NAMALWA (cell line): ENCODE measurements at places on chromosomes 11 and 22.
A peak's percentile ranks its signal among the peaks of the same experiment; 100 is the strongest.

- peak; percentile 13 for DNase-seq
Measured at GRCh38 chr11:19345848-19346681, 105.3 kb upstream of the E2F8 start.

GRCh38 chr11:67372993-67373647, at the start of gene CLCF1:
CLCF1 (minus strand) TSS chr11:67373598; CDS start chr11:67373539, 59 bp downstream.
- DNase-seq, result peak; percentile 57

GRCh38 chr22:19466848-19467752, 11.9 kb downstream of the UFD1 start:
- no peak for DNase-seq

DNA sequence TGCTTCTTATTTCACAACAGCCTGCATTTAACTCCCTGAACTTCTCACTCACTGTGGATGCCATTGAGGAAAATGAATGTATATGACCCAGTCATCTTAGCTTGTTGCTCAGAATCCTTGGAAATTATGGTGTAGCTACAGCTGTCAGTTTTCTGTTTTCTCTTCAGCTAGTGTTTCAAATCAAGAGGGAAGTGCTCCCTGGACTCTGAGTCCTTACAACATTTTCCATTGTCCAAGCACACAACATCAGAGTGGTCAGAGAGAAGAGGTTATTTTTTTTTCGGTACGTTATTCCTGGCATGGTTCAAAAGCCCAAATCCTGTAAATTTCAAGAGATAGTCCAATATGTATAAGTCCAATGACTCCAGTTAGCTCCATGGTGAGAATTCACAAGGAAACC, 23.6 kb downstream of the MS4A6A start:
- DNase-seq, result no peak

DNA sequence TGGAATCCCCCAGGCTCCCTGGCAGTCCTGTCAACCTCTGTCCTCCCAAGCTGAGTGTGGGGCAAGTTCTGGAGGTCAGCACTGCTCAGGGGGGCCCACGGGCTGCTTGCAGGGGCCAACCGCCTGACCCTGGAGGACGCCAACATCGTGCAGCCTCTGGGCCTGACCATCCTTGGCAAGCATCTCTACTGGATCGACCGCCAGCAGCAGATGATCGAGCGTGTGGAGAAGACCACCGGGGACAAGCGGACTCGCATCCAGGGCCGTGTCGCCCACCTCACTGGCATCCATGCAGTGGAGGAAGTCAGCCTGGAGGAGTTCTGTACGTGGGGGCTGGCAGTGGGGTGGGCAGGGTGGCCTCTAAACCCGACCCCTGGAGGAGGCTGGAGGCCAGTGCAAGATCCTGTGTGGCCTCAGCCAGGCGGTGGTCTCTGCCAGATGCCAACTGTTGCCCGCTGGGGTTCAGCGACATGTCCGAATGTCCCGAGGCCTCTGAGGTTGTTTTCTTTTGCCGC, 34.6 kb upstream of the PPP6R3 start:
- DNase-seq, result no peak

DNA sequence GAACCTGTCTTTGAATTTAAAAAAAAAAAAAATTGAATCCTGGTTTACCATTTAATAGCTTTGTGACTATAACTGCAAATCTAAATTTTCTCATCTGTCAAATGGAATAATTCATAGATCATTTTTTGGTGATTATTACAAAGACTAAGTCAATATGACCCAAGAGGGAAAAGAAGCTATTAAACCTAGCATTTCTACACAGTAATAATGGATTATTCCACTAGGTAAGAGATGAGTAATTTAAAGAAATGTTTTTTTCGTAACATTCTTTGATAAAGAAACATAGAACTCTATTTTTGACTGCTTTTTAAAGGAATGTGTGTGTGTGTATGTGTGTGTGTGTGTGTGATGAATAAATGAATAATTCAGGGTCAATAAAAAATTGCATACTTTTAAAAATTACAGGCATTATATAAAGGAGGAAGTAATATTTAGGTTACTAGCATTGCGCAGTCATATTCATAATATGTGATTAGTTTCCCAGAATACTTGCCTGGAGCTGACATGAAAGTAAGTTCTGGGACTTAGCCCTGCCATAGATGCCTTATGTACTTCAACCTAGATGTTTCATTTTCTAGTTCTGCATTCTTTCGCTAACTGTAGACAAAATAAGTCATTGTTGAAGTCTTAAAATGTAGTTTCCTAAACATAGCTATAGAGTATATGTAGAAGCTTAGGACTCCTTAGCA, 72.9 kb downstream of the TMEM135 start:
- no peak for DNase-seq

DNA sequence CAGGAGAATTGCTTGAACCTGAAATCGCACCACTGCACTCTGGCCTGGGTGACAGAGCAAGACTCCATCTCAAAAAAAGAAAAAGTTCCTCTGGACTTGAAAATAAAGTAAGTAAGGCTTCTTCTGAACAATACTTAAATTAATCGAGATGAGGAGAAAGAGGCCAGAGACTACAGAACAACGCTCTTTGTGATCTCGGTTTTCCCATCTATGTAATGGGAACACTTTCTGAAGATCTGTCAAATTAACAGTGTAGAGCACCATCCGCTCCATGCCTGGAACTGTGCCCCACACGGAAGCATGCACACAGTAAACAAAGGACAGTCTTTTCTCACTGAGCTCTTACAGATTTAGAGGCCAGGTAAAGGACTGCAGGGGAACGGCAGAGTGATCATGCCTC, 9.1 kb downstream of the AP1B1 start:
- DNase-seq, result no peak

GRCh38 chr22:46158283-46158682, 8.0 kb downstream of the PPARA start:
- DNase-seq, result no peak

DNA sequence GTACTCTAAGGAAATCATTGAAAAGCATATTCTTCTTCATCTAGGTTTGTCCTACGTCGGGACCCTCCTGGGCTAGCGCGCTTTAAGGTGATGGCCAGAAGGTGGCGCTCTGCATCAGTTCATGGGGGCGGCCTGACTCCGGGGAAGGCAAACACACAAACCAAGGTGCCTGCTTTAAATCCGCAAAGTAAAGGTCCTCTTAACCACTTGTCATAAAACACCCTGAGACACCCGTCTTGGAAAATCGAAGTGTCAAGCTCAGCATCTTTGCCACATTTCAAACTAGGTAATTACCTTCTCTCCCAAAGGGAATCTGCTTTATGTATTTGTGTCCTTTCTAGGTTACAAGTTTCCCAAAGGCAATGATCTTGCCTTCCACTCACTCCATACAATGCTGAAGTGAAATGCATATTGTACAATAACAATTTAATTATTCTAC, 33.9 kb downstream of the LMO2 start:
- peak; percentile 83 for DNase-seq

GRCh38 chr11:71979094-71979493, 19.6 kb upstream of the IL18BP start:
- no peak for DNase-seq

DNA sequence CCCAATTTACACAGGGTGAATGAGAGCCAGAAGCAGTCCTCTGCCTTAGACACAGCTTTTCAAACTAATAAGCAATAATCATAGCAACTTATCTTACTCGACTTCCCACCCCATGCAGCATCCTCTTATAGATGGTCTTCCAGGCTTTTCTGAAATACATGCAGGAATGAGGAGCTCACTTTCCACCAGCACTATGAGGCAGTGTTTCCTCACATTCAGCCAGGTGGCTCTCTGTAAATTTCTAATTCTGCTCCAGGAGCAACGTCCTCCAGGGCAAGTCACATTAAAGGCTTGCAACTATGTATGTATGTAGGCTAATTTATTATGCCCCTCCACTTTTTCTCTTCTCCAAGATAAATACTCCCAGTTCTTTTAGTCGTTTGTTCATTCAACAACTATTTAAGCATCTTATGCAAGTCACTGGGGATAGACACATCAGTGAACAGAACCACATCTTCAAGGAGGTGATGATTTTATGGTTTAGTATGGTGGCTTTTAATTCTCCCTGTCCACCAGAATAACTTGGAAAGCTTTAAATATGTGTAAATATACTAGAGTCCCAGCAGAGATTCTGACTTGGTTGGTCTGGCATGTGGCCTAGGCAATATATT, 59.9 kb downstream of the PAK1 start:
- DNase-seq, result no peak

DNA sequence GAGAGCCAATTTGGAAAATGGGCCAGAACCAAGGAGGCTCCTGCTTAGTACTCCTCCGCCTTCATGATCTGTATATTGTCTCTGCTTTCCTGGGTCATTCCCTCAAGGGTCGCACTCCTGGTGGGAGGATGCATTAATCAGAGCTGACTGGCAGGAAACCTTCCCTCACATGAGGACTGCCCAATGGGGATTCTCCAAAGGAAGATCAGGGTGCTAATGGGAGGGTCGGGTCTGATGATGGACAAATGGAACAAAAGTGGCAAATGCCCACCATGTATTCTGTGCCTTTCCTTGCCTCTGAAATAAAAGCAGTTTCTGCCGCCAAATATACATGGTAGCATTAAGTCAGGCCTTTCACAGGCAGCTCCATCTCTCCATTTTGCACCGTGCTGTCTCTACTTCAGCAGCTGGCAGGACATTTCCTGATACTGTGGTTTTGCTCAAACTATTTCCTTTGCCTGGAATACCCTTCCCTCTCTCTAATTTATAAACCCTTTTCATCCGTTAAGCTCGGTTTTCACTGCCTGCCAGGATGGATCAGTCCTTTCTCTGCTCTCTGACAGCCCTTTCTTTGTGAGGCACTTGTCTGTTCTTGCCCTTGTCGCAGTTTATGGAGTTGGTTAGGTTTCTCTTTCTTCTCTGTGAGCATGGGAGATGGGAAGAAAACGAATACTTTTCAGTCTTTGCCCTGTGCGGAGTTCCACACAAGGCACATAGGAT, 13.5 kb downstream of the SREBF2 start:
- DNase-seq, result no peak

- peak; percentile 45 for DNase-seq
Measured at GRCh38 chr11:31236143-31236542, 133.4 kb downstream of the DCDC1 start.

DNA sequence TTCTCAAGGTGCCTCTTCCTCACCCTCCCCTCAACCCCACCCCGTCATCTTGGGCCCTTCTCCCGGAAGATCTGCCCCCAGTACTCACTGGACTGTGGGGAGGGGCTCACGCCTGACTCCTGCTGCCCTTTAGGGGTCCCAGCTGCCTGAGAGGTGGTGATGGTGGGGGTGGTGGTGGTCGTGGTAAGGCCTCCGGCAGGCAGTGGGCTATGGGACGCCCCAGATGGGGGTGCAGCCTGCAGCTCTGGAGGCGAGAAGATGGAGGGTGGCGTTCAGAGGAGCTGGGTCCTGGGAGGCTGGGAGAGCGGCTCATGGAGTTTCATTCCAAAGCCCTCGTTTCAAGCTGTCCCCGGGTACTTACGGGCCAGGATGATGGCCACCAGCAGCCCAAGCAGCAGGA, 820 bp downstream of the MFRP start:
- DNase-seq, result no peak

DNA sequence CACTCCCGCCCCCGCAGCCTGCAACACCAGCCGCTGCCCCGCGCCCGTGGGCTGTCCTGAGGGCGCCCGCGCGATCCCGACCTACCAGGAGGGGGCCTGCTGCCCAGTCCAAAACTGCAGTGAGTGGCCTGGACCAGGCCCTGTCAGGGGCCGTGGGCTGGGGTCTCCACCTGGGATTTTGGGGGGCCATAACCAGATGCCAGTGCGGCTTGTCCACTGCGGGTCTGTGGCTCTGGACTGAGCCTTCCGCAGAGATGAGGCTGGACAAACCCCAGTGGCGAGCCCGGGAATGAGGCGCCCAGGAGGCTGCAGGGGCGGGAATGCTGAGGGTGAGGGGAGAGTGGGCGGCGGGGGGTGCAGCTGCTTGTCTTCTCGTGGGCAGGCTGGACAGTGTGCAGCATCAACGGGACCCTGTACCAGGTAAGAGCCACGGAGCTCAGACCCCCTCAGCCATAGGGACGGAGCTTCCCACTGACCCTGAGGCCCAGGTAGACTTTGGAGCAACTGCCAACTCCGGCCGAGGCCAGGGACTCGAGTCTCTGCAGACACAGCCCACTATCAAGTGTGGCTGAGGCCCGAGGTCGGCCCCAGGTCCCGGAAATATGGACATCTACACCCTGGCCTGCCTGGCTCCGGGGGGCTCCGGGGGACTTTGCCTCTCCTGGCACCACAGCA, 24.8 kb upstream of the MUC5B start:
- DNase-seq, result no peak

GRCh38 chr11:128453444-128454336, 133.7 kb downstream of the ETS1 start:
- no peak for DNase-seq

DNA sequence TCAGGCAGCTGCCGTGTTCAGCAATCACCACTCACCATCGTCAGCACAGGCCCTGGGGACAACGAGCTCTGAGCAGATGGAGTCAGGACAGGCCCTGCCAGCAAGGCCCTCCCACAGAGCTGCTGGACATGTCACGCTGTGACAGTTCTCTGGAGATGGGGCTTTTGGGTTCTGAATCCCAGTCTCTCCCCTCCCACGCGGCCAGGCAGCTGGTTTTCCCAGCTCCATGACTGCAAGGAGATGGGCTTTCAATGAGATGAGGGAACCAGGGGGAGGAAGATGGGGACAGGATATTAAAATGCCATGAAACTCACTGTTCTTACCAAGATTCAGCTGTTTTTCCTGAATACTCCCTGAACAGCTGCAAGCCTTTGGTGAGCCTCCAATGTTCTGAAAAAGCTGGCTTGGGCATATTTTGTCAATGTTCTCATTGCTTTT, 305.9 kb downstream of the BRD1 start:
- DNase-seq, result no peak

GRCh38 chr11:76397383-76397782, 16.3 kb downstream of the GVQW3 start:
- no peak for DNase-seq

DNA sequence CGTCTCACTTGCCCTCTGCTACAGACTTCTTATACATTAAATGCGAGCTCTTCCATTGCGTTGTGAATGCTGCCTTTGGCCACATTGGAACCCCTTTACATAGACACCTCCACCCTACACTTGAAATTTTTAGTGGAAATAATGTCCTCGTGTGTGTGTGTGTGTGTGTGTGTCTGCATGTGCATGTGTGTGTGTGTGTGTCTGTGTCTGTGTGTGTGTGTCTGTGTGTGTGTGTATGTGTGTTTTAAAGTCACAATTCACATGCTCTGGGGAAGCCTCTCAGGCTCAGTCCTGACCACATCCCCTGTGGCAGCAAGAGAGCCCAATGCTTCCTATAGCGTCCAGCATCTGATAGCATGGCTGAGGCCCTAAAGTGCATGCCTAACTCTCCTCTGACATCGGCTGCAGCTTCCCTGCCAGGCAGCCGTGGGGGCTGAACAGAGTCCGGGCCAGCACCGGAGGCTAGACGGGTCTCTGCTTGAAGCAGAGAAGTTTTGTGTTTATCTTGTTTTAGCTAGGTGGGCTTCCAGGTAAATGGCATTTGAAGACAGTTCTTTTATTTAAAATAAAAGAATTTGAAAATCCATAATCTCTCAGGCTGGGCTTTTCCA, 64.5 kb upstream of the EMID1 start:
- DNase-seq, result no peak

DNA sequence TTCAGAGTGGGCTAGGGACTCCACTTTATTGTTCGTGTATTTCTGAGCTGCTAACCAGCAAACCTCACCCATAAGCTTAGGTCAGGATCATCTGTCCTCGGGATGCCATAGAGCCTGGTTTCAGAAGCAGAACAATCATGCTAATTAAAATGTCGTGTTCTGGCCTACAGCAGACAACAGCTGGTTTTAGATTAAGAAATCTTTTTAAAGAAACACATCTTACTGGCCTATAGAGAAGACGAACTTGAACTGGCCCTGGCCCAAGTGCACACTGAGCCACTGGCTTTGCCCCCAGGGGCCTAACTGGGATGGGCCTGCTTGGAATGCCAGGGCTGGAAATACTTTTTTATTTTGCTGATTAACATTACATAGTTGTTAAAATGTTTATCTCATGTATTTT, 63.2 kb downstream of the ALX4 start:
- no peak for DNase-seq

- no peak for DNase-seq
Measured at GRCh38 chr11:96200243-96200642, 142.8 kb downstream of the MAML2 start.
